Kidney (tissue), 22 donors: ENCODE measurements at places on chromosomes 4 and X. TPM values are rescaled to one million over a fixed set of nuclear protein-coding genes. Genes with fewer than 3 reads are reported as not detected.

GRCh38 chr4:103156106-103156505 is 42.0 kb downstream of the CENPE start:
- no peak for DNase-seq

Gene DLG3
- polyA plus RNA-seq: 14.2 TPM

Gene ERCC6L
- polyA plus RNA-seq: not detected

DNA sequence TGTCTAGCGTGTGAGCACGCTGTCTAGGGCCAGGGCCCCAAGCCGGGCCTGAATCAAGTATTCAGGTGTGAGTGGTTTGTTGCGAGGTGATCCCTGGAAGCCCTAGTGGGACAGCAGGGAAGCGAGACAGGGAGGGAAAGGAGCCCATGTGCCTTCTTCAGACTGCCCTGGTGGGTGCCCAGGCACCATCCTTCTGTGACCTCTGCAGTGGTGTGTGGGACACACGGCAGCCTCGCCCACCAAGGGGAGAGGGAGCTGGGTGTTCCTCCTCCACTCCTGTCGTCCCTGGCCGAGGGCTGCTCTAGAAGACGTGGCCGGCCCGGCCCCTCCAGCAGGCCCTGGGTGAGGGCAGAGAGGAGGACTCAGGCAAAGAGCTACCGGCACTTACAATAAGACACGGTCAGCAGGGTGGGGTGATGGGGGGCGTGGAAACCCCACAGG is 47.4 kb downstream of the HTRA3 start:
- DNase-seq: no peak

Gene CENPVL2
- not detected for polyA plus RNA-seq

GRCh38 chr4:167238226-167238625 is 3.9 kb upstream of the SPOCK3 start:
- no peak for DNase-seq

Gene FRAS1
- polyA plus RNA-seq: 6.5 TPM

Gene MFAP3L
- polyA plus RNA-seq: 18.4 TPM

Gene DMD
- 4.2 TPM for polyA plus RNA-seq
